ENCODE measurements at places on chromosomes 16 and 17. TPM values are rescaled to one million over a fixed set of nuclear protein-coding genes. Genes with fewer than 3 reads are reported as not detected.
A peak's percentile ranks its signal among the peaks of the same experiment; 100 is the strongest.

DNA sequence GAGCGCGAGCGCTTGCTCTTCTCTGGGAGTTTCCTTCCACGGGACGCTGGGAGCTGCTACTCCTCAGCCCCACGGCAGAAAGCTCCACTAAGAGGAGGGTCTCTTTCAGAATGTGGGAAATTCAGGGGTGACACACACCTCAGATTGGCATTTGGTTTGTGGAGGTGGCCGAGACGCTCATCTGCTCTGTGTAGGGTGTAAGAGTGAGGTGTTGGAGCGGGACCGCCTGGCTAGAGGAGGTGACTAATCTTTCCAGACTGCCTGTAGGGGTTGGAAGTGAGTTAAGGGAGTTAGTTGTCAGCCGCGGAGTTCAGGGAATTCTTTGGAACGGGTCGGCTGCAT lies 735 bp downstream of the PSMD11 start:
- DNase-seq, result peak; percentile 79

GRCh38 chr17:57527221-57528057 lies 217.7 kb downstream of the CCDC182 start:
- no peak for DNase-seq

DNA sequence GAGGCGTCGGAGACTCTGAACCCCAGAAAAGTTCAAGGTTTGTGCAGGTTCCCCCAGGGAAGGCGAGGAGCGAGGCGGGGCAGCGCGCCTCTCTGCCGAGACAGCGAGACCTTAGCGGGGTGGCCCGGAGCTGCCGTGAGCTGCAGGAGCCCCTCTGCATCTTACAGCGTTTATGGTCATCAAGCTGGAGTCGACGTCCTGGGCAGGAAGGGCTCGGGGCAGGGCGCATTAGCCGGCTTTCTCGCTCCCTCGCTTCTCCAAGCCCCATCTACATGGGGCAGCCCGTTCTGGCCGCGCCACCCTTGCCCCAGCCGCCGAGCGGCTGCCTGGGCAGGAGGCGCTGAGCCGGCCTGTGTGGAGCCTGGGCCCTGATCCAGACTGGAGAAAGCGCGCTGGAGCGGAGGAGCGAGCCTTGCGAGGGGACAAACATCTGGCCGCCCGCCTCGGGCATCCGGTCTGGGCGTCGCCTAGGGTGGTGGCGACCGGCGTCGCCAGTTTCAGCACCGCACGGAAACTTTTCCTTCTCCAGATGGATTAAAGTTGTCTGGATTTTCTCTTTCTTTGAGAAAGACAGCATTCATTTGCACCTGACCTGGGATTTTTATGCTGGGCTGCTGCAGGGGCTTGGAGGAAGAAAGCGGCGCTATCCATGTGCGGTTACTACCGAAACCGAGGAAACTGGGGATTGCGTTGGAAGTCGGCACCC lies 750 bp downstream of the TMEM132E start:
- DNase-seq, result peak; percentile 13

GRCh38 chr17:44826123-44826790 lies 3.8 kb downstream of the GJC1 start:
- DNase-seq, result no peak

GRCh38 chr17:74390680-74391653 lies 23.7 kb downstream of the GPR142 start:
- no peak for DNase-seq

DNA sequence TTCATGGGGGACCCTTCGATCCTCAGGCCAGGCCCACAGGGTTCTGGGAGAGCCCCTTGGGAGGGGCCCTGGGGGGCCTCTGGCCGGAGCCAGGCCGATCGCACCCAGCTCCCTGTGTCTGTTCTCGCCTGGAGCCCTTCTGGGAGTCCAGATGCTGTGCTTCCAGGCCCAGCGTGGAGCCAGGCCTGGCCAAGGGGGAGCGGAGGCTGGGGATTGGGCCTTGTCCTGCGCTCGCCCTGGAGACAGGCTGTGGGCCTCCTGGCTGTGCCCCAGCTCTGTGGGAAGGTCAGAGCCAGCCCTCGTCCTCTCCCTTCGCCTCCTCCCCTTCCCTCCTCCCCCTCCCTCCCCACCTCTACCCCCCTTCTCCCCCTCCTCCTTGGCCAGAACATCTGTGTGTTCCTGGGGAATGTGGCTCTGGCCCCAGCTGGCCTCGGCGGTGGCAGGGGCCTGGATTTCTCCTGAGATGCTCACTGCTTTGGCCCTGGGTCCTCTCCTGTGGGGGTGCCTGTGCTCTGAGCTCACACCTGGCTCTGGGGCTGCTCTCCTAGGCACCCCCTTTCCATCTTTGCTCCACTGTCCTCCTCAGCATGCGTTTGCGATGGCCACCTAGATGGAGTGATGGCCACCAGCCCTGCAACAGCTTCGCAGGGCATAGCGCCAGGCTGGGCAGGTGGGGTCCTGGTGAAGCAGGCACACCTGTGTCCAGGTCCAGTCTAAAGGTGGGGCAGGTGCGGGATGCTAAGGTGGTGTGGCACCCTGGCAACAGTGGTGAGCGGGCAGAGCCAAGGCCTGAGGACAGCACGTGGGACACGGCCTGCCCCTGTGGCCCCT lies 90.6 kb upstream of the CIBAR2 start:
- DNase-seq, result no peak

GRCh38 chr17:2061441-2061958 lies 6.6 kb downstream of the HIC1 start:
- no peak for DNase-seq

DNA sequence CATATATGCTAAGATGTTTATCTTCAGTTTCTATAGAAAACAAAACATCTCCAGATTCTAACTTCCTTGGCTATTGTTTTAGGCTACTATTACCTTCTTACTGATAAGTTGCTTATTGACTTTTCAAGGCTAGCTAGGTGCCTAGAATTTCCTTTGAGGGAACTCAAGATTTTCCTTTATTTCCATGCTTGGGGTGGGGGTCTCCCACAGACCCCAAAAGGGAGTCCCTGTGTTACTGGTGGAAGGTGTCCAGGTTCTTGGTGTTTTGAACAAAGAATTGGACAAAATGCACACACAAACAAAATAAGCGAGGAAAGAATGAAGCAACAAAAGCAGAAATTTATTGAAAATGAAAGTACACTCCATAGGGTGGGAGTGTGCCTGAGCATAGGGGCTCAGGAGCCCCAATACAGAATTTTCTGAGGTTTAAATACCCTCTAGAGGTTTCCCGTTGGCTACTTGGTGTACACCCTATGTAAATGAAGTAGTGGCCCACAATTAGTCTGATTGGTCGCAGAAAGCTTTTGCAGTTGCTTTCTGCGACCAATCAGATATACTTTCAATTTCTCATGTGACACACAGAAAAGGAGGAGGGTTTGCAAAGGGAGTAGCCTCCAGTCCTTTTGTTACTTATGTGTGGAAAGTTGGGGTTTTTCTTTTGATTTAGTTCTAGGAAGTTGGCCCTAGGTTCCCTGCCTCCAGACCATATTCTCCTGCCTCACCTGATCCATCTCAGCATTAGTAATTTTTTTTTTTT lies 67.5 kb downstream of the MARF1 start:
- DNase-seq, result no peak

GRCh38 chr16:10646581-10647263 lies 48.0 kb downstream of the TEKT5 start:
- no peak for DNase-seq

DNA sequence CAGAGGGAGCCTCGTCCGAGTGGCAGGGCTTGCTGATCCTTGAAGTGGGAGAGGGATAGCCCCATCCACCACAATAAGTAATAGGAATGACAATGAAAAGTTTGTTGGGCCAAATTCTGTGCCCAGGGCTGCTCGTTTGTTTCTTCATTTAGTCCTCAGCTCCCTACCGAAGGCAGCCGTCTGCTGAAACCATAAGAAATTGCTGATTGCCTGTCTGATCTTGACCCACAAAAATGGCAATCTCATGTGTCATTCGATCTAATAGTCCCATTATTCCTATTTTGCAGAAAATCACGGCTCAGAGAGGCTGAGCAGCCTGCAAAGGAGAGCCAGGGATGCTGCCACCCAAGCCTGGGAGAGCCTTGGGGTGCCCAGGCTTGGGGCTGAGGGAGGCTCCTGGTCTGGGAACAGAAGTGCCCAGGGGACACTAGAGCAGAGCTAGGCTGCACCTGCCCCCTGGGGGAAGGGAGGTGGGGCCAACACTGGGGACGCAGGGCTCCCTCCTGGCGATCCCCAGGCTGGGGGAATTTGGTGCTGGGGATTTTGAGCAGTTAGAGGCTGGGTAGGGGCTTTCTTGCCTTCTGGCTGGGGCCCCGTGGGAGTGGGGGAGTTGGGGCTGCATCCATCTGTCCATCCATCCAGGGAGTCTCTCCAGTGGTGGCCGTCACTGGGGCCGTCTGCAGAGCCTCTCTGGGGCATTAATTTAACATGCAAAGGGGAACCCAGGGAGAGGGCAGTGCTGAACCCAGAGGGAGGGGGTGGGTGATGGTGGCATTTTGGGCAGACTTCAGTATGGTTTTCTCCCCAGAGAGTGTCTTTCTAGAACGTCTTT lies 53.5 kb downstream of the SOCS1 start:
- no peak for DNase-seq

DNA sequence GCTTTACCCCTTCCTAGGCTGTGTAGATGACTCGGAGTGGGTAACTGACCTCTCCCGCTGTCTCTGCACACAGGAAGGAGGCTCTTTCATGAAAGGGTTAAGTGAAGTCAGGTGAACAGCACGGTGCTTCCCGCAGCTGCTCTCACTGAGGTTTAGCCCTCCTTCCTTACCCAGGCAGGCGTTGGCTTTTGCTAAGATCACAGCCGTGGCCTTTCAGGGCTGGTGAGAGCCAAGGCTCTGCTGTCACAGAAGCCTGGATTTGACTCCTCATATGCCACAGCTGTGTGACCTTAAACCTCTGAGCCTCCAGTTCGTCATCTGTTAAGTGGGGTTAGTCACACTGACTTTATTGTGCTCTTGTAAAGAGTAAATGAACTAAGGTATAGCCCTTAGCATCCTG lies 90.9 kb upstream of the PLCG2 start:
- peak; percentile 64 for DNase-seq

The SLC12A3 gene
- total RNA-seq, result not detected

The SDK2 gene
- not detected for total RNA-seq

The KRT222 gene
- 0.34 TPM for total RNA-seq

The ZNF19 gene
- 1.5 TPM for total RNA-seq

The ASGR1 gene
- 9.5 TPM for total RNA-seq

All from dermis blood vessel endothelial cell (primary cell).